ENCODE measurements at places on chromosomes 6 and 20.

DNA sequence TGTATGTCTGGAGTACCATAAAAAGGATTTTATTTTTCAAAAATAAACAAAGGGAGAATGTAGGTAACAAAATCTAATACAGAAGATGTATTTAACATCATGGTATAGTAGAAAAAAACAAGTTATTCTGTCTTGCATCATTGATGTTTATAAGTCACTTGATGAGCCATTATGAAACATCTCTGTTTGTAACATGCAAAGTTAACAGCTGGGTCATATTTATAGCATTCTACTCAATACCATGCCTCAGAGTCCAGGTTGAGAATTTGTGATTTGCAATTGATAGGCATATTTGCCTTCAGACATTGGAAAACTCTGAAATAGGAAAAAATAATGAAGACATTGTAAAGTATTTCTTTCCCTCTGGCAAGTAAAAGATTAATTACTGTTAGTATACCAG is 52.3 kb upstream of the IL20RA start:
- no peak for DNase-seq

DNA sequence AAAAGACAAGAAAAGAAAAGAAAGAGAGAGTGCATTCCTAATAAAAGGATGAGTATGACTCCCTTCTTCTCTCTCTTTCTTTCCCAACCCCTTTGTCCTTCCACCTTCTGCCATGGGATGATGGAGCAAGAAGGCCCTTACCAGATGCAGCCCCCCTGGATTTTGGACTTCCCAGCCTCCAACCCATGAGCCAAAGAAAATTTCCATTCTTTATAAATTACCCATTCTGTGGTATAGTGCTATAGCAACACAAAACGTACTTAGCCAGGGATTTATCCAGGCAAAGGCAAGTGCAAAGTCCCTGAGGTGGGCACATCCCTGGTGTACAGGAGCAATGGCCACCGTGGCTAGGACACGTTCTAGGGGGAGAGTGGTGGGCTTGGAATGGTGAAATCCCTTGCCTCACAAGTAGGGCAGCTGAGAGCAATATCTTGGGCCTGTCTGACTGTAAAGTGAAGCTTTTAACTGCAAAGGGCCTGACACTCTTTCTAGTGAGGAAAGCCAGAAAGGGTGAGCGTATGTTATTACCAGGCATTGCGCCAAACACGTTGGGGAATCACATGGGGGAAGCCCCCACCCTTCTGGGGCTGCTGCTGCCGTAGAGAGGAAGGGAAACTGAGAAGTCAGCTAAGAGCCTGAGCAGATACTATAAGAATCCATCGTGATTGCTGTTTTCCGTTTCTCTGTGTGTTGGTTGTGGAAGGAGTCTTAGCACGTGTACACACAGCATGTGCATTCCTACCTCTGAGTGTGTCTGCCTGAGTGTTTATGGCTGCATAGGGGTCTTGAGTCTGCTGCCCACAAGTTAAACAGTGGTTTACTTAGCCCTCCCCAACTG is 50.7 kb upstream of the SIRPA start:
- peak; percentile 30 for DNase-seq

DNA sequence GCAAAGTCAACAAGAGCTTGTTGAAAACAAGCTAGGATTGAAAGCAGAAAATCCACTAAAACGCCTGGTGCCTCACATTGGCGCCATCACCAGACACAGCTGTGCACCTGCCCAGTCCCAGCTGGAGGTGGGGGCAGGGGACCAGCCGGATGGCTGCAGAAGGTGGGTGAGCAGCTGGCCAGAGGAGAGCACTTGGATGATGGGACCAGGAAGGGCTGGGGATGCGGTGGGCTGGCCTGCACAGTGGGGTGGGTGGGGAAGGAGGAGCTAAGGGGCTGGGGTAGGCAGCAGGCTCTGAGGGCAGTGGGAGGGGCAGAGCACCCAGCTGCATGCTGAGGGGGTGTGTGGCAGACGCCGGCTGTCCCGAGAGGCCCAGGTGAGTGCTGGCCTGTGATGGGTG is 7.1 kb downstream of the CABLES2 start:
- DNase-seq, result no peak

GRCh38 chr6:10383331-10384090 is 31.4 kb downstream of the TFAP2A start:
- no peak for DNase-seq

GRCh38 chr6:145863366-145863765 is 48.8 kb upstream of the FBXO30 start:
- no peak for DNase-seq
